Right renal cortex interstitium (tissue), 3 donors: ENCODE measurements at places on chromosomes 4 and X.

GRCh38 chr4:23981328-23981727, 91.5 kb upstream of the PPARGC1A start:
- DNase-seq: no peak

GRCh38 chr4:9963328-9963727, 58.0 kb downstream of the SLC2A9 start:
- no peak for DNase-seq

- DNase-seq: no peak
These were observed 15.0 kb upstream of the HPGDS start for GRCh38 chr4:94357624-94358023.

DNA sequence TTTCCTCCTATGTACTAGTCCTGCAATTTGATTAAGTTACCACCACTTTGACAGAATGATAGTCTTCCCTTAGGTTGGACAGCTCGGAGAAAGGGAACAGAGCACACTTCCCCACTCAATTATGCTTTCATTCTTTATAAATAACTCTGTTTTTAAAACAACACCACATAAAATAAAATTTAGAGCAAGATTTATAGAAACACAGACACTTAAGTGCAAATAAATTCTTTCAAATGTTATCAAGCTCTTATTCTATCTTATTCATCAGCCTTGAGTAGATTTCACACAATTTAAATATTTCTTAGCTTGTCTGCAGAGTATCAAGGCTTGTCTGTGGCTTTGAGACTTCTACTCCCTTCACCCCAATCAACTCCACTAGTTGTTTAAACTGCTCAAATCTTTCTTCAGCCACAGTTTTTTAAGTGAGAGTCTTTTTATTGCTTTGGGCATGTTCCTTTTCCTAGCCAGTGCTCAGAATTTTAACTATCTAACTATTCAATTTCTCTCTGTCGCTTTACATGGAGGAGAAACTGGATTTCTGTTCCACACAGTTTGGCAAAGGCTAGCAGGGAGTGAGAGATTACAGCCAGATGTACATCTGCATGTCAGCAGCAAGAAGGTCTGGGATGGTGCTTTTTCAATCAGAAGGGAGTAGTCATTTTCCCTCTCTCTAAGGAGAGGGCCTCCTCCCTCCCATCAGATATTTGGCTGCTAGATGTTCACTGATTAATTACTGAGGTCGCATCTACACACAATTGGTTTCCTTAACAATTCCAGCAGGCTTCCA, 53.1 kb upstream of the PLAC1 start:
- no peak for DNase-seq

DNA sequence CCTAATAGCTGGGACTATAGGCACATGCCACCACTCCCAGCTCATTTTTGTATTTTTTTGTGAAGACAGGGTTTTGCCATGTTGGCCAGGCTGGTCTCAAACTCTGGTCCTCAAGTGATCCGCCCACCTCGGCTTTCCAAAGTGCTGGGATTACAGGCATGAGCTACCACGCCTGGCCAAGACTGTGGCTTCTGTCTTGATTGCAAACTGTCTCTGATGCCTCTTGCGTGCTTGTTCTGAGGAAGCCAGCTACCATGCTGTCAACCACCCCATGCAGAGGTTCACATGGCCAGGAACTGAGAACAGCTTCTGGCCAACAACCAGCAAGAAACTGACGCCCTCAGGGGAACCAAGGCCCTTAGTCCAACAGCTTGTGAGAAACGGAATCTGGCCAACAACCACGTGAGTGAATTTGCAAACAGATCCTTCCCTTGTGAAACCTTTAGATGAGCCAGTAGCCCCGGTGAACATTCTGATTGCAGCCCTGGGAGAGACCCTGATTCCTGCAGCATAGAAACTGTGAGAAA, 71.2 kb downstream of the SUPT20HL2 start:
- no peak for DNase-seq

- DNase-seq: no peak
These were observed 269.3 kb downstream of the PCDH7 start for GRCh38 chr4:30989508-30989907.

DNA sequence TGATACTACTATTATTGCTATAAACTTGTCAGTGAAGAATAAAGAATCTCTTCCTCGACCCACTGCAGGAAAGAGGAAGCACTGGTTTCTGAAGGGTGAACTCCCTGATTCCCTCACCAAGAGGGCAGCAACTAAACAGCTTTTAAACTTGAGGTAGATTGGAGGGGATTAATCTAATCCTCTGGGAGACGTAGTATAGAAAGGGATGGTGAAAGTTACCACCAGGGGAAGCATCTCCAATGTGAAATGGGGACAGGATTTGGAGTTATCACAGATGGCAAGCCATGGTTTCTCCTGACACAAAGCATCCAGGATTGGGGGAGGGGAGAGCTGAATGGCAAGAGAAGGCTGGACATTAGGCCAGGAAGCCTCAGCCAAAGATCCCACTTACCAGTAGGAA, 62.7 kb upstream of the PTPN13 start:
- DNase-seq: no peak

DNA sequence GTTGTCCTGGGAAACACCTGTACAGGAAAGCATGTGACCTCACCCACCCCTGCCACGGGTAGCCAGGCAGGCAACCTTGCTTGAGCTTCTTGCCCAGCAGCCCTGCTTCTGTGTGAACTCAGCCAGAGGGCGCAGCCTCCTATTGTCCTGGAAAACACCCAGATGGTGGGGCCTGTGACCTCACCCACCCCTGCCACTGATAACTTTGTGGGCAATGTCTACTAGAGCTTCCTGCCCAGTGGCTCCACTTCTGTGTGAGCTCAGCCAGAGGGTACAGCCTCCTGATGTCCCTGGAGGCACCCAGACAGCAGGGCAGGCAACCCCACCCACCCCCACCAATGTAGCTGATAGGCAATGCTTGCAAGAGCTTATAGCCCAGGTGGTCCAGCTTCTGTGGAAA, 146.3 kb downstream of the DTHD1 start:
- no peak for DNase-seq

GRCh38 chrX:30659421-30659820, 6.2 kb downstream of the GK start:
- no peak for DNase-seq

DNA sequence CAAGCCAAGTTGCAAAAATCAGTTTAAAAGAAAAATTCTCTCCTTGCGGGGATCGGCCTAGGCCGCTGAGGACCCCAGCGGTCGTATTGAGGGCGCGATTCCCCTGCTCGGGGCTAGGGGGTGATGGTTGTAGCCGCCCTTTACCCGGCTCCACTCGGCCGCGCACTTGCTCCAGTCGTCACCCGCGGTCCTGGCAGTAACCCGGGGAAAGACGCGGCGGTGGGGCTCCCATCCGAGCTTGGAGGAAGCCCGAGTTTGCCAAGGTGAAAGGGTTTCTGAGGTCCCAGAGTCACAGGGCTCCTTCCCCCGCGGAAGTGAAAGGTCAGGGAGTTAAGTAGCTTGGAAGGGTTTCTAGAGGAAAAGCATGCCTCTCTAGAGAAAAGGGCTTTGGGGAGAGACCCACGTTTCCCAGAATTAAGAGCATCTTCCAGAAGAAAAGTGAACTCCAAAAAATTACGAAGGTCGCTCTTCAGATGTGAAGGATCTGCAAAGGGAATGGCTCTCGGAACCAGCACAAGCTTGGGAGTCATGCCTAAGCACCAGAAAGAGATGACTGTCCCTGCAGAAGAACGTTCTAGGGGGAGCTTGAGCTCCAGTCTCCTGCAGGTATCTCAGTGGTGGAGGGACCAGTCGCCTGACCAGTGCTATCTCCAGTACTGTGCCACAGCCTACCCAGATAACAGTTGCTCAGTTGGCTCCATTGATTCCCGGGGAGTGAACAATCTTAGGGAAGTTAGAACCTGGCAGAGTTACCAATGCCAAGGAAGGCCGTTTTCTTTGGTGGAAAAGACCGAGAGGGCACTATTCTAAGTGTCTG, 875 bp downstream of the LAP3 start:
- DNase-seq: no peak

- DNase-seq: no peak
These were observed 93.6 kb upstream of the CPEB2 start for GRCh38 chr4:14908635-14909034.

GRCh38 chrX:15909605-15910004, 55.0 kb upstream of the AP1S2 start:
- no peak for DNase-seq

- no peak for DNase-seq
These were observed 682.3 kb downstream of the TRIML1 start for GRCh38 chr4:188821500-188821899.

- DNase-seq: no peak
These were observed 5.3 kb downstream of the MTM1 start for GRCh38 chrX:150573702-150574101.

DNA sequence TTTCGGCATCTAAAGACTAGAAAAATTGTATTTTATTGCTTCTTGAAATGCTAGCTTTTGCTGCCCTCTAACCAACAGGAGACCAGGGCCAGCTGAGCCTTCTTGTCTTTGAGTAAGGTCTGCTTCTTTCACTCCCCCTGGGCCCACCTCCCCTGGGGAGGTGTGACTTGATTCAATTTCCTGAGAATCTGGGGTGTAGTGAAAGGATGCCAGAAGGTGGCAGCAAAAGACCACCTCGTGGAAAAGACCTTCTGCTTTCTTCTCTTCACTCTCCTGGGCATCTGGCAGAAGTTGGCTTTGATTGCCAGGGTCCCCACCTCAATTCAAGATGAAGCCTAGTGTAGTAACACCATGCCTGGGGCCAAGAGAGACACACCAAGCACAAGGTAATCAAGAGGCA, 96.5 kb upstream of the MAOA start:
- DNase-seq: no peak

DNA sequence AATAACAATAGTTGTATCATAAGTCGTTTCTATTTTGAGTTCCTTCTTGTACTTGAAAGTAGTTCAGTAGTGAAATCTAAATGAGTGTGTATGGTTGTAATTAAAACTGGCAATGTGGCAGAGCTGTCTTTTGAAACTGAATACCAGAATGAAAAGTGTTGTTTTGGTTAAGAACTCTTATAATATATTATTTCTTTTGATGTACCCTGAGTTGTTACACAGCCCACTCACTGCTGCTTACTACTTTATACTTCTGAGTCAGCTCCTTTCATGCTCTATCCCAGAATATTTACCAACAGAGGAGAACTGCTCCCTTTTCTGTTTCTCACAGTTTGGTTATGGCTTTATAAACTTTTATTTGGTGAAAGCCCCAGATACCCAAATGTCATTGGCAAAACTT, 28.8 kb downstream of the FAM199X start:
- DNase-seq: no peak

GRCh38 chr4:167088115-167088514, 146.2 kb downstream of the SPOCK3 start:
- DNase-seq: no peak

- no peak for DNase-seq
These were observed 354.5 kb downstream of the ARHGAP24 start for GRCh38 chr4:85829276-85830051.

DNA sequence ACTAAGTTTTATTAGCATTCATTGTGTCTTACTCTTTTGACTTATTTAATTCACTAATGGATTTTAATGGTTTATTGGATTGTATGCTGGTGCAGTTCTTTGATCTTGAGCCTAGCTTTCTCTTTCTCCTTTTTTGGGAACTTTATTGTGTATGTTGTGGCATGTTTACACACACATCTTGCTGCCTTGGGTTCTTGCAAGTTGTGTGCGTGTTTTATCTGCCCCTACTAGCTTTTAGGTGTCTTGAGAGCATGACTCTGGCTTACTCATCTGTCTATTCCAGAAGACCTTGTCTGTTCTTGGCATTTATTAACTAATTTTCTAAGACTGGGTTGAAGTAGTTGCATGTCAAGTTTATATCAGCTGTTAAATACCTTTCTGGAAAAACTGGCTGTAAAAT, 2.7 kb downstream of the TMEM165 start:
- DNase-seq: no peak

DNA sequence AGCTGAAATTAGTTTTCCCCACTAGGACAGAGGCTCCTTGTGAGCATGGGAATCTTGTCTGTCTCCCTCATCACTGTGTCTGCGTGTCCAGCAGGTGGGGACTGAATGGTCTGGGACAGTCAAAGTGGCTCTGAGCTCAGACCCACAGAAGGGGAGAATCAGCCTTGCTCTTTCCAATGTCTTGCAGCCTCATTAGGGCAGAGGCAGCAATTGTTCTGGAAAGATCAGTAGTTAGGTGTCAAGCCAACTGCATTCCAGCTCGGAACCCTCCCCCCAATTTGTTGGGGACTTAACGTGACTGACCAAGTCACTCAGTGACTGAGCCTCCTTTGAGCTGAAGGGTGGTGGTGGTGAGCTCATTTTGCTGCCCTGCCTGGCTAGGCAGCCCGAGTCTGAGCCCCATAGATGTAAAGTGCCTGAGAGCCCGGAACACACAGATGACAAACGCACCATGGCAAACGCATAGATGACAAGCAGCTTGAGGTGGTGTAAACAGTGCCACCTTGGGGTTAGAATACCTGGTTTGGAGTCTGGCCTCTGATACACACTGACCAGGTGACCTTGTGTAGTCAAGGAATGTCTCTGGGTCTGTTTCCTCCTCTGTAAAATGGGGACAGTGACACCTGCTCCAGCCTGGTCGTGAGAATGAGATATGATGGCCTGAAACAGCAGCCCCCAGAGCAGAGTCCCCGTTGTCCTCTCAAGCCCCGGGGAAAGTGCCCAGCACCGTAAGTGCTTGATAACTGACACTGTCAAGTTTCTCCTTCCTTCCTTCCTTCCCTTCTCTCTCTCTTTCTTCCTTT, 2.7 kb upstream of the SORCS2 start:
- DNase-seq: no peak

- DNase-seq: no peak
These were observed 108.9 kb downstream of the CDS1 start for GRCh38 chr4:84691800-84692199.
